EH (cell line): ENCODE measurements at places on chromosomes 11 and 22.

DNA sequence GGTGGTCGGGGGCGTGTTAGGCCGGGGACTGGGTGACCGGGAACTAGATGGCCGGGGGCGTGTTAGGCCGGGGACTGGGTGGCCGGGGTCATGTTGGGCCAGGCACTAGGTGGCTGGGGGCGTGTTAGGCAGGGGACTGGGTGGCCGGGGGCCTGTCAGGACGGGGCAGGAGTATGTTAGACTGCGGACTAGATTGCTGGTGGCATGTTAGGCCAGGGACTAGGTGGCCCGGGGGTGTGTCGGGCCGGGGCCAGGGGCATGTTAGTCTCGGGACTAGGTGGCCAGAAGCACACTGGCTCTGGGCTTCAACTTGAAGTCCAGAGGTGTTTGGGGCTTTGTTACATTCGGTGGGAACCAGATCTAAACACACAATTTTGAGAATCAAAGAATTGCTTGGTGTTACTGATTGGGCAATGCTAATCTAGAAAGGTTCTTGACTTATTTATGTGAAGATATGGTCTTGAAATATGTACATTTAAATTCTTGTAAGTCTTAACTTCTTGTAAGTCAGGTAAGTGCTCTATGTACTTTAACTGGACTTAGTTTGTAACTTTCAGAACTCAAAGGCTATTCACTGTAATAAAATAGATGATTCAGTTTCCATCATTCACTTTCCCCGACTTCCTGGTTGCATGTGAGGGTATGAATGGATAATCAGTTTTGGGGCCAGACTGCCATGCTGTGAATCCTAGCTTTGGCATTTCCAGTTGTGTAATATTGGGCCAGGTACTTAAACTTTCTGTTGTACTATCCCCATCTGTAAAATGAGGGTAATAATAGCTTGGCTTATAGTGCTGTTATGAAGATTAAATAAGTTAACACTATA lies 1.1 kb downstream of the EXT2 start:
- DNase-seq: peak; percentile 61

DNA sequence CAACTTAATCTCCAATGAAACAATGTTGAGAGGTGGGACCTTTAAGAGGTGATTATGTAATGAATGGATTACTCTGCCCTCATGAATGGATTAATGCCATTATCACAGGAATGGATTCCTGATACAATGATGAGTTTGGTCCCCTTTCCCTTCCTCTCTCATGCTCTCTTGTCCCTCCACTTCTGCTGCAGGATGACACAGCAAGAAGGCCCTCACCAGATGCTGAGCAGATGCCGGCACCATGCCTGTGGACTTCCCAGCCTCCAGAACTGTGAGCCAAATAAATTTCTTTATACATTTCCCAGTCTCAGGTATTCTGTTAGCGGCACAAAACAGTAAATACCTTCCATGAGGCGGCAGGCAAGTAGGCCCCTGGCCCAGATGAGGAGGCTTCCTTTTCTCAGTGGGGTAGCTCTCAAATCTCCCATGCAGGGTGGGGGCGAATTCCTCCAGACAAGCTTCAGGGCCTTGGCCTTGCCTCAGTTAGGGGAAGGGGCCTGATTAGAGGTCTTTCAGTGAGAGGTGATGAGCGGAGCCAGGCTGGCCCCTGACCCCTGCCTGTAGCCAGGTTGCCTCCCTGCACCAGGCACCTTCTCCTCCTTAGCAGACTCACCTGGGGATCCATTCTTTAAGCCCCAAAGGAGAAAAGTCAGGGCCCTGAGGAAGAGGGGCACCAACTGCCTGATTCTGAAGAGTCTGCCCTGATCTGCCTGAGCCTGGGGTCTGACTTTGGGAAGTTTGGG lies 86.0 kb downstream of the RRM1 start:
- DNase-seq: no peak

GRCh38 chr11:102347462-102348370 lies 702 bp downstream of the BIRC2 start:
- DNase-seq: peak; percentile 44

DNA sequence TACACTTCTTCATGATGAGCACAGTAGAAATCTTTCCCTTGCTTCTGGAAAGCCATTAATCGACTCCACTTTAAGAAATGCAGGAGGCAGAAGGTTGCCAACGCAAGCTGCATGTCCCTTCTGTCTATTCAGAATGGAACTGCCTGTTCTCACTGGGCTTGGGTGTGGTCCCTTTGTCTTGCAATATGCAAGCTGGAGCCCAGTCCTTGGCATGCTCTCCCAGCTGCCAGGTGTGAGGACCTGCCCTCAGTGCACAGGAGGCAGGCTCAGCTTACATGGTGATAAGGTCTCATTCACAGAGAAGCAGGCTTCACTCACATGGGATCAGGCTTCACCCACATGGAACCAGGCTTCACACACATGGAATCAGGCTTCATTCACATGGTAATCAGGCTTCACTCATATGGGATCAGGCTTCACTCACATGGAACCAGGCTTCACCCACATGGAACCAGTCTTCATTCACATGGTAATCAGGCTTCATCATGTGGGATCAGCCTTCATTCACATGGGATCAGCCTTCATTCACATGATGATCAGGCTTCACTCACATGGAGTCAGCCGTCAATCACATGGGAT lies 59.2 kb upstream of the USP47 start:
- no peak for DNase-seq

GRCh38 chr22:38955250-38955905 lies 2.0 kb upstream of the APOBEC3A start:
- DNase-seq: no peak

DNA sequence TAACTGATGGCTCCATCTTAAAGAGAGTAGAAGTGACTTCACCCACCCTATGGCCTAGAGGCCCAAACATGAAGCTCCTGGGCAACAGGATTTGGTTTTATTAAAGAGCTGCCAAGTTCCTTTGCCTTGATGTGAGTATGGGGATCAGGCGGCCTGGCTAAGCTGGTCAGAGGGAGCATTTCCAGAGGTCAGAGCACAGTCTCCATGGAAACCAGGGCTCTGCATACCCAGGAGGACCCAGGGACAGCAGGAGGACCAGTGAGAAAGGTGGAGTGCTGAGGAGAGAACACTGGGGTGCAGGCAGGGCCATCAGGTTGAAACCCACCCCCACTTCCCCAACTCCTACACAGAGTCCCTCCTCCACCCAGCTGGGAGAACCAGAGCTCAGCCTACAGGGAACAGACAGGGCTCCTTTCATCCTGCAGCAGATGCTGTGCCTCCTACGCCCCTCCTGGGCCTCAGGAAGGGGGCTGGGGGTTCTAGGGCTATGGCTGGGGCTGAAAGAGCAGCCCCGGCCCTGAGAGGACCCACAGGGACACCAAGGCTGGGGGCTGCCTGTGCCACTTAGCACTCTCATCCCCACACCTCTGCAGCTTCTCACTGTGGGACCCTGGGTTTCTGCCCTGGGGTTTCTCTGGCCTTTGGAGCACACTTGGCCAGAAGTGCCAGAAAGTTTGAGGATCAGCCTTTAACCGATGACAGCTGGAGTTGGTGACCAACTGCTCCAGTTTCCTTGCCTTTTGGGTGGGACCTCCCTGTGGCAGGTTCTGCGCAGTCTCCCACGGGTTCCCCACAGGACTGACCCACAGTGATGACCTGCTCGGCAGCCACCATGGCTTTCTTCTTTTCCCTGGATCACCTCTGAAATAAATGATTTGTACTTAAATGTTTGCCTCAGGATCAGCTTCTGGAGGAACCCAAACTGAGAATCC lies 13.8 kb upstream of the P2RY6 start:
- no peak for DNase-seq

DNA sequence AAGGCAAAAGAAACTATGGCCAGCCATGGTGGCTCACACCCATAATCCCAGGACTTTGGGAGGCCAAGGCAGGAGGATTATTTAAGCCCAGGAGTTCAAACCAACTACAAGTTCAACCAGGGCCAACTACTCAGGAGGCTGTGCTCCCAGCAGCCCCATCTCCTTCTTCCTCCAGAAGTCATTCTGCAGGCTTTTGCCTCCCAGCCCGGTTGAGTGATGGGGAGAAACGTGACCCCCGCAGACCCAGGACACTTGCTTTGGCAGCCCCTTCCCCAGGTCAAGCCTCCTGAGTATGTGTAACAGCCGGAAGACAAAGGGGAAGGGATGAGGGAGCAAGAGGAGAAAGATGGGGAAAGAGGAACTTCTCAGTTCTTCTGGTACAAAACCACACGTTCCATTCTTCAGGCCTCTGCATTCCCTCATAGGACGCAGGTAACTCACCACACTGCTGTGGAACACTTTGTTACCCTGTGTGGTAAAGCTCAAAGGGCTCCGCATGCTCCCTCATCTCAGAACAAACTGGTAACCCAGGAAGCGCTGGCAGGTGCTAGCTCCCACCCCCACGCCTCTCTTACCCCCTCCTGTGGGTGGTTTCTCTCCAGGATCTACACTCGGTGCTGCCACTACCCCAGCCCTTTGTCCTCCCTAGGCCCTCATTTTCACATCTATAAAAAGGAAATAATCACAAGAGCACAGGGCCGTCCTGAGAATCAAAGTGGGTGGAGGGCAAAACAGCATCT lies 4.0 kb downstream of the SULT4A1 start:
- no peak for DNase-seq

DNA sequence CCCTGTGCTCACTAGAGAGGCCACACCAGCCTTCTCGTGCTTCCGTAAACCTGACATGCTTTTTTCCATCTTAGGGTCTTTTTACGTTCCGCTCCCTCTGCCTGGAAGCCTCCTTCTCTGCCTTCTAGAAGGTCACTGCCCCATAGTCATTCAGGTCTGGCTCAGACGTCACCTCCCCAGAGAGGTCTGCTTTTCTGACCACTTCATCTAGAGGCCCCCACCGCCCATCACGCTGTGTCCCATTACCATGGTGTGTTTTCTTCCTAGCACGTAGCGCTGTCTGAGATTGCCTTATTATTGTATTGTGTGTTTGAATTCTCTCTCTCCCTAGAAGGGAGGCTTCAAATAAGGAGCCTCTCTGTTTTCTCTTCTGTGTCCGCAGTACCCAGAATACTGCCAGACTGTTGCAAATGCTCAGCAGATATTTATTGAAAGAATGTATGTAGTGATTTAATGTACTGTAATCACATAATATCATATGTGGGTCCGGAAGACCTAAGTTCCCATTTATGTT lies 10.0 kb downstream of the TAB1 start:
- no peak for DNase-seq

DNA sequence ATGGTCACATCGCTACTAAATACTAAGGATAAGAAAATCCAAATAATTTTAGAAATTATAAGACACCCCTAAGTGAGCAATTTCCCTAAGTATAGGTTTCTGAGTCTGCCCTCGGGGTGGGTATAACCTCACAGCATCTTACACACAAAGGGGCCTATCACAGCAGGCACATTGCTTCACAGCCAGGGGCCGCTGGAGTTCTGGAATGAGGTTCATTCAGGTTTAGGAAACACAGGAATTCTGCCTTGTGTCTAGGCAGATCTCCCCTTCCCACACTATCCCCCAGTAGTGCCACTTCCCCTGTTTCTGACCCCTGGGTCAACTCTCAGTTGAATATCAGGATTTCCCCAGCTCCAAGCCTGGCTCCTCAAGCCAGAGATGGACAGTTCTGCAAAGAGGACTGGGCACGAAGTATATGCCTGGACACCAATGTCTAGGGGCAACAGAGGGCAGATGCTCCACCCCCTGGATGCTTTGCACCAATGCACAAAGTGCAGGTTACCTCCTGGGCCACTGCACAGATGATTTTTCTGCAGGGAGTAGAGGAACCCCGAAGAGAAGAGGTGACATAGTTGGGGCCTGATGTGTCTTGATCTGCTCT lies 11.4 kb downstream of the TUBA8 start:
- DNase-seq: no peak

DNA sequence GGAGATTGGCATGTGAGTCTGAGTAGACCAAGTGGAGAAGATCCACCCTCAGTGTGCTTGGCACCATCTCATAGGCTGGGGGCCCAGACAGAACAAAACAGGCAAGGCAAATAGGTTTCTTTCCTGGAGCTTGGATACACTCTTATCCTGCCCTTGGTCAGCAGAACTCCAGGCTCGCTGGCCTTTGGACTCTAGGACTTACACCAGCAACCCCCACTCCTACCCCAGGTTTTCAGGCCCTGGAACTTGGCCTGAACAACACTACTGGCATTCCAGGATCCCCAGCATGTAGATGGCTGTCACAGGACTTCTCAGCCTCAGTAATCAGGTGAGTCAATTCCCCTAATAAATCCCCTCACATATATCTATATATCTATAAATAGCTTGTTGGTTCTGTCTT lies 637.7 kb downstream of the OPCML start:
- DNase-seq: no peak

- peak; percentile 89 for DNase-seq
Observed at GRCh38 chr11:17267576-17267975, 9.0 kb upstream of the NUCB2 start.

- no peak for DNase-seq
Observed at GRCh38 chr11:4546878-4547277, 1.9 kb downstream of the OR52M1 start.

GRCh38 chr11:126058105-126058874 lies 4.4 kb downstream of the CDON start:
- DNase-seq: no peak

- peak; percentile 68 for DNase-seq
Observed at GRCh38 chr11:57288771-57289579, 35.8 kb downstream of the TNKS1BP1 start.

GRCh38 chr11:74895340-74896116 lies 53.4 kb downstream of the XRRA1 start:
- DNase-seq: no peak

DNA sequence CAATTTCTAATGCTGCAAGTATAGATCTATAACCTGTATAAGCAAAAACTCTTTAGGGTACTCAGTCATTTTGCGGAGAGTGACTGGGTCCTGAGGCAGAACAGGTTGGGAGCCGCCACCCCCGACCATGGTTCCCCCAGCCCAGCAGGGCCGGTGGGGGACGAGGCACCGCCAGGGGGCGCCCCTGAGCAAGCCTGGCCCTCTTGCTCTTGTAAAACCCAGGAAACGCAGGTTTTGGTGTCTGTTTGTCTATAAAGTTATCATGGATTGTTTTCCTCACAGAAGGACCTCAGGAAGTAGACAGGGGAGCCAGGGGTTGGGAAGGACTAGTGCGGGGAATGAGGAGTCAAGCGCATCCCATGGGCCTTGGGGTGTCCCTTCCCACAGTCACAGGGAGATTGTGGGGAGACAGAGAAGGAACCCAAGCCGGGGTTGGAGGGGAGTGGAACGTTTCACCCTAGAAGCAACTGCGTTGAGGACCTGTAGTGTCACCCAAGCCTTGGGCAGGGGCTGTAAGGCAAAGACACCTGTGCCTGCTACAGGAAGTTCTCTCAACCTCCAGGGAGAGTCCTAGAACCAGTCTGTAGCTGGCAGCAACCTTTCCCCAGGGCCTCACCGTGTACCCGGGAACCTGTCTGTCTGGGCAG lies 26.4 kb downstream of the KCTD17 start:
- peak; percentile 49 for DNase-seq

GRCh38 chr11:89147229-89147628 lies 30.4 kb upstream of the TYR start:
- DNase-seq: no peak
